Osteocyte (in vitro differentiated cells): ENCODE measurements at places on chromosomes 6 and 20.

DNA sequence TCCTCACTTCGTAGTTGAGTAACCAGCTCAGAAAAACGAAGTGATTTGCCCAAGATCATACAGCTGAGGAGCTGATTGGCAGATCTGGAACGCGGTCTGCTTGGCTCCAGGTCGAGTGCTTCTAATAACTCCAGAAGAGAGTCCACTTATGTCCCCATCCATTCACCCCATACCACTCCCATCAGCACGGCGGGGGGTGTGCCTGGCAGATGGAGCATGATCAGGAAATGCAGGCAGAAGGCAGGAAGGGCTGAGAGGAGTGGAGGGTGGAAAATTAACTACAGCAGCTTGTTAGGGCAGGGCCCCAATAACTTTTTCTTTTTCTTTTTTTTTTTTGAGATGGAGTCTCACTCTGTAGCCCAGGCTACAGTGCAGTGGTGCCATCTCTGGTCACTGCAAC lies 15.0 kb downstream of the FITM2 start:
- peaks cover under 1% of the 10 kb centered on the region for H3K36me3 ChIP-seq
- DNase-seq = no peak
- no peak overlapping the region for H3K4me3 ChIP-seq
- peaks cover 2% of the 10 kb centered on the region for H3K4me1 ChIP-seq
- no peak overlapping the region for H3K27ac ChIP-seq

DNA sequence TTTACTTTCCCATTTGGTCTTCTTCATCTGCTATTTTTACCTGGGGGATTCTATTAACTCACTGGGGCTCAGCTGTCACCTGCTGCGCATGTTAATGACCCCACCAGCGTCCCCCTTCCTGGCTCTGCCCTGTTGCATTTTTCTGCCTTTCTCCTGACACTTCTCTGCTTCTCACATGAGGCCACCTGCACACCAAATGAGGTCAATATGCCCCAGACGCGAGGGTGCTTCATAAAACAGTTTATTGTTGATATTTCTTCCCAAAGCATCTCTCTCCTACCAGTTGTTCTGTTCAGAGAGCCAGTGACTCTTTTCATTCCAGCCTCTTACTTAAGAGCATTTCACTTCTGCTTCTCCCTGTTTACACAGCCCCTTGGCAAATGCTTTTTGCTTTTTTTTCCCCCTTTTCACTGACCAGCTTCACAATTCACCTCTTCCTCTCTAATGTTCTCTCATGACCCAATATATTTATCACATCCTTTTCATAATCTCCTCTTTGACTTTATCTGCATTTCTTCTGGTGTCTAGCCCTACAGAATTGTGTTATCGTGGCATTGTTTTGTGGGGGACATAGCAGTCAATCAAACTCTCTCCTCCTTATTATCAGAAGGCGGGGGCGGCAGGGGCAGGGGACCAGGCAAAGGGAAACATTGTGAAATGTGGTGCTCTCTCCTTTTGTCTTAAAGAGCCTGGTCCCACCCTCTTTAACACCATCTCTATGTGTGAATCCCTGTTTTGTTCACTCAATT lies 545.8 kb upstream of the CITED2 start:
- no peaks in the 10 kb centered on the region for H3K27me3 ChIP-seq
- H3K27ac ChIP-seq = peak overlapping the region; percentile 66
- no peak for DNase-seq
- no peak overlapping the region for H3K4me3 ChIP-seq
- H3K36me3 ChIP-seq = peaks cover 4% of the 10 kb centered on the region

GRCh38 chr20:64226686-64227580 lies 28.6 kb upstream of the PCMTD2 start:
- H3K36me3 ChIP-seq = no peaks in the 10 kb centered on the region
- H3K4me1 ChIP-seq = peaks cover 20% of the 10 kb centered on the region
- no peak overlapping the region for H3K4me3 ChIP-seq
- no peak overlapping the region for H3K27ac ChIP-seq
- DNase-seq = no peak

GRCh38 chr6:75431379-75431778 lies 62.2 kb downstream of the FILIP1 start:
- H3K4me3 ChIP-seq = no peak overlapping the region
- H3K27ac ChIP-seq = peak overlapping the region; percentile 83
- H3K27me3 ChIP-seq = peaks cover 13% of the 10 kb centered on the region
- H3K36me3 ChIP-seq = no peaks in the 10 kb centered on the region
- peaks cover 22% of the 10 kb centered on the region for H3K4me1 ChIP-seq

- no peak for DNase-seq
- no peak overlapping the region for H3K27ac ChIP-seq
- no peaks in the 10 kb centered on the region for H3K27me3 ChIP-seq
- peaks cover 7% of the 10 kb centered on the region for H3K4me1 ChIP-seq
These were observed 107.8 kb downstream of the ZFP64 start for GRCh38 chr20:52083627-52084232.

GRCh38 chr6:10410207-10411050 lies 4.4 kb downstream of the TFAP2A start:
- no peak for DNase-seq
- H3K4me3 ChIP-seq = peak overlapping the region; percentile 99

- H3K27me3 ChIP-seq = peaks cover 87% of the 10 kb centered on the region
- peaks cover 2% of the 10 kb centered on the region for H3K36me3 ChIP-seq
- no peak within 1 kb of the TSS for H3K27ac ChIP-seq
- peak within 1 kb of the TSS; percentile 54 for H3K4me3 ChIP-seq
These were observed at the start of gene VSX1 for GRCh38 chr20:25081730-25082497. Gene VSX1 (minus strand): TSS chr20:25082141. CDS start chr20:25082096, 45 bp downstream.

GRCh38 chr6:159981071-159981402 lies 12.2 kb downstream of the IGF2R start:
- peaks cover 81% of the 10 kb centered on the region for H3K4me1 ChIP-seq
- no peaks in the 10 kb centered on the region for H3K27me3 ChIP-seq
- peak; percentile 60 for DNase-seq

- peaks cover 2% of the 10 kb centered on the region for H3K4me1 ChIP-seq
- H3K36me3 ChIP-seq = no peaks in the 10 kb centered on the region
- no peak overlapping the region for H3K27ac ChIP-seq
- peaks cover 18% of the 10 kb centered on the region for H3K27me3 ChIP-seq
These were observed 87.5 kb downstream of the CRYBG1 start for GRCh38 chr6:106448000-106448426.

DNA sequence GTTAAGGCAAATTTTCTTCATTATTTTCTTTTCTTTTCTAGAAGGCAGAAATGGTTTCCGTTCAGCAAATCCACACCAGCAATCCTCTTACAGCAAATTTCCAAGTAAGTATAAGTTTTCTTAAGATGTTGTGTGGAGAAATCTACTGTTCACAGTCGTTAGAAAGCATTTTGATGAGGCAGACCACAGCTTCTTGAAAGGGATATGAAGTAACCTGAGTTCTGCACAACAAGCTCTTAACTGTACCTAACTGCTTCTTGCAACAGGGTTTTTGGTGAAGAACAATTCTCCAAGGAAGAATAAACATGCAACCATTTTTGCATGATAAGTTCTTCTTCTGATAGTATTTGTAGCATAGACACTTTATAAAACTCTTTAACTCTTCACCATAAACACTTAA lies 45.3 kb upstream of the STXBP5 start:
- H3K4me3 ChIP-seq = peak overlapping the region; percentile 49
- no peak for DNase-seq
- H3K36me3 ChIP-seq = peaks cover 2% of the 10 kb centered on the region
- H3K4me1 ChIP-seq = peaks cover 61% of the 10 kb centered on the region

GRCh38 chr6:82786248-82786647 lies 279.4 kb downstream of the UBE3D start:
- H3K36me3 ChIP-seq = peaks cover 3% of the 10 kb centered on the region
- H3K27ac ChIP-seq = no peak overlapping the region
- no peak for DNase-seq

DNA sequence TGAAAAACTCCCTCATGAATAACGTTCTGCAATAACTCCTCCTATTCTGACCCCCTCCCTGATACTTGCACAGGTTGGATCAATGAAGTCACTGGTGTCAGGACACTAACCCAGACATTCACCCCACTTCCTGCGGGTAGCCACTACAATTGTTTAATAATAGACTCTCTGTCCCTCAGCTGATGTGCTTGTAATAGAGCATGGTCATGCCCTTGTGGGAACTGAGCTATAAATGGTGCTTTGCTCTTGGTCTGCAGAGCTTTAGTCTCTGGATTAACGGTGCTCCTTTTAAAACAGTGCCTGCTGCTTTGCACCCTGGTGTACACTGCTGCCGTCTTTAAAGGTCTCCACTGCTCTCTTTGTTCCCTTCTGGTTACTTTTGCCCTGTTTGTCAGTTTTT lies 127.3 kb downstream of the BACH2 start:
- DNase-seq = no peak
- H3K4me3 ChIP-seq = no peak overlapping the region
- no peaks in the 10 kb centered on the region for H3K36me3 ChIP-seq
- H3K4me1 ChIP-seq = peaks cover 2% of the 10 kb centered on the region
- no peak overlapping the region for H3K27ac ChIP-seq

DNA sequence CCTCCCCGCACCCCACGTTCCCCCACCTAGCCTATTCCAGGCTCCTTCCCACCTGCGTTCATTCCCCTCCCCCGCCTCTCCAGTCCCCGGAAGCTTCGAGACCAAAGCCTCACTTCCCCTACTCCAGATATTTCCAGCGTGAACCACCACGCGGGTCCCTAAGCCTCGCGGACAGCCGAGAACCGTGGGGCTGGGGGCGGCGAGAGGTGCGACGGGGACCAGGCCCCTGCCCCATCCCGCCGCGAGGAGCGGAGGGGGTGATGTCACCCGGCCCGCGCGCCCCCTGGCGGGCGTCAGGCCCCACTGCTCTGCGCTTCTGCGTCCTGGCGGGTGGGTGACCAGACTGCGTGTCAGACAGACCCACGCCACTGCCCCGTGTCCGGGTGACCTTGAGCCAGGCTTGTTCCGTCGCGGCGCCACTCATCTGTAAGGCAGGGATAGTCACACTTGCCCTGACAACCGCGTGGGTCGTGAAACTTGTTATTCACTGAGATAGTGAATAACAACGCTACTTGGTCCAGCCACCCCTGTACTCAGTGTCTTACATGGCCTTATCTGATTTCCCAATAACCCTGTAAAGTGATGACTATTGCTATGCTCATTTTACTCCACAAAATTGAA lies 9.0 kb upstream of the HSP90AB1 start:
- H3K4me1 ChIP-seq = peaks cover 48% of the 10 kb centered on the region
- peak overlapping the region; percentile 86 for H3K4me3 ChIP-seq
- DNase-seq = peak; percentile 95
- no peaks in the 10 kb centered on the region for H3K27me3 ChIP-seq
- H3K36me3 ChIP-seq = peaks cover 13% of the 10 kb centered on the region
- peak overlapping the region; percentile 97 for H3K27ac ChIP-seq

DNA sequence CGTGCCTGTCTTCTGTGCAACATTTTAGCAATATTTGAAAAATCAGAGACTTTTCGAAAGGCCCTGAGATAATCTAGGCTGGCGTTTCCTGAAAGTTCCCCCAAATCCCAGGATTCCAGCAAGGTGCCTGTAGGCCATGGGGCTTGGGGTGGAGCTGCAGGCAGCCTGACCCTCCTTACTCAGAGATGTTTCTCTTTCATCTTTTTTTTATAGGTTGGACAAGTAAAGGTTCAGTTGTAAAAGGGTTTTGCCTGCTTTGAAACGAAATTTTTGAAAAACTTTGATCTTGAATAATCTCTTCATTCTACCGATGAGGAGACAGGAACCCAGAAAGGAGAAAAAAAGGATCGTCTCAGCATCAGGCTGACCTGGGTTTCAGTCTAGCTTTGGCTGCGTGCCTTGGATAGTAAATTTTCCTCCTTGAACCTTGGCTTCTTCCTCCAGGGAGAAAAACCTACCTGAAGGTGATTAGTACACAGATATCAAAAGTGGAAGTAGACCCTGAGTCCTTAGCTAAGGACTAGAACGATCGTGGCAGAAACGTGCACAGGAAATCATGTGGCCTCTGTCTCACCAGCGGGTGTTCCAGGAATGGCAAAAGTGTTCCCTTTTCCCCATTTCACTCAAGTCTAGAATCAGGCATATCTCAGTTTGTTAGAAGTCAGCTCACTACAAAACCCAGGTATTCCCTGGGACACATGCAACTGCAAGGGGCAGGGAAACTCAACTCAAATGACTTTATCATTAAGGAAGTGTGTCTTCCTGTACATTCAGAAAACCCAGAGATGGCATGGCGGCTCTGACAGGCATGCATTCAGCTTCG lies 128.2 kb upstream of the PTPN1 start:
- no peak for DNase-seq
- H3K27me3 ChIP-seq = peaks cover 8% of the 10 kb centered on the region
- no peak overlapping the region for H3K27ac ChIP-seq

GRCh38 chr6:107021446-107022185 lies 6.4 kb upstream of the MTRES1 start:
- no peaks in the 10 kb centered on the region for H3K36me3 ChIP-seq
- H3K4me1 ChIP-seq = no peaks in the 10 kb centered on the region
- no peak overlapping the region for H3K4me3 ChIP-seq
- no peak for DNase-seq

- no peaks in the 10 kb centered on the region for H3K36me3 ChIP-seq
- no peak for DNase-seq
- no peaks in the 10 kb centered on the region for H3K27me3 ChIP-seq
- no peak overlapping the region for H3K4me3 ChIP-seq
These were observed 19.2 kb downstream of the CAPN11 start for GRCh38 chr6:44177691-44178423.

DNA sequence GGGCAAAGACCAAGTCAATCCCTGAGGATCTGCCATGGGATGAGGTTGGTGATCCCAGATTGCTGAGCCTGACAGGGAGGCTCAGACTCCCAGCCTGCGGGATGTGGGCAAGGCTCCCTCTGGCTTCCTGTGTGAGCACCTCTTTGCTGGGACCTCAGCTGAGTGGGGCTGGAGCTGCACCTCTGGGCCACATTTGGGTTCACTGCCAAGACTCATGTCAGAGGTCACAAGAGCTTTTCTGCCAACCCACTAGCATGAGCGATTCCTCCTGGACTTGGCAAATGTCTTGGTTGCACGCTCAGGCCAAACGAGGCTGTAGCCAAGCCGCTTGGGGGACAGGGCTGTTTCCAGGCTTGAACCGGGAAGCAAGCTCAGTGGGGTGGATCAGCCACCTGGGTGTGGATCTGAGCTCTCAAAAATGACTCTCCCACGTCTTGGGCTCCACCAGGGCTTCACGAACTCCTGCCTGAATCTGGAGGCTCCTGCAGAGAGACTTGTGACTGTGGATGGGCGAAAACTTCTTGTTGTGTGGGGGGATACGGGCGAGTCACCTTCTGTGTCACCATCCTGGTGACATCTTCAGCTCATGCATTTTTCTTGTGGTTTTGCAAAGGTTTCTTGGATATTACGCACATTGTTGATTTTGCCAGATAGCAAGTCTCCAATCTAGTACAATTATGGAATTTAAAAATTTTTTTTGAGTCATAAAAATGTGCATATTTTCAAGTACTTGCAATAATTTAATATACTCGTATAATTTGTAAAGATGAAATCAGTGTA lies 359.5 kb downstream of the CDH4 start:
- DNase-seq = no peak
- H3K27me3 ChIP-seq = no peaks in the 10 kb centered on the region
- H3K4me3 ChIP-seq = no peak overlapping the region
